PC-3 (cell line): ENCODE measurements at places on chromosomes 7 and 10.
A peak's percentile ranks its signal among the peaks of the same experiment; 100 is the strongest.

DNA sequence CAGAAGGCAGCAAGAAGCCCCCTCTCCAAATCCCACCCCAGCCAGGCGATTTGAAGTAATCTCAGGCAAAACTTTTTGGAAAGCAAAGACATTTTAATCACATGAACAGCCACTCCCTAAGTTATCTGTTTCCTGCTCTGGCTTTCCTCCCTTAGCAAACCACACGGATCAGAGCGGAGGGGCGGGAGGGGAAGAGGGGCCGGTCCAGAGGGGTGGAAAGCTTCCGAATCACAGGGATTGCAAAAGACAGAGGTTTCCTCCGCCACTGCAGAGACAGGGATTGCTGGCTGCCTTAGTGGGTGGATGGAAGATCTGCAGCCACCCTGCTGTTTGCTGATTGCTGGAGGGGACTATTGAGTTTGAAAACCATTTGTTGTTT lies 41.2 kb downstream of the ZCCHC24 start:
- DNase-seq, result peak; percentile 81

DNA sequence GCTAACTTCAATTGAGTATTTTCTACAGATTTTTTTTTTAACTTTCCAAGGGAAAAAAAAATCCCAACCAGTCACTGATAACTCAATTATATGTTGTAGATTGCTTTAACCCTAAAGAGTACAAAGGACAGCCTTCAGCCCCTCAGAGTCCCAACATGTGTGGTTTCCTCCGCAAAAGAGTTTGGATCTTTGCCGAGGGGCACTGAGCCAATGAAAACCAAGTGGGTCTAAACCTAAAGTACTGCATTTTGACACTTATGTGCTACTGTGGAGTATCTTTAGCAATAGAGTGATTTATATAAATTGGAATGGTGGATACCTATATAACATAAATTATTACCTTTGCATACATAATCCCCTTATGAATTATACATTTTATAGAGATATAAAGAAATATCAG lies 91.5 kb downstream of the SEMA3D start:
- no peak for DNase-seq

GRCh38 chr7:111919631-111920179 lies 286.5 kb downstream of the DOCK4 start:
- DNase-seq, result peak; percentile 76

DNA sequence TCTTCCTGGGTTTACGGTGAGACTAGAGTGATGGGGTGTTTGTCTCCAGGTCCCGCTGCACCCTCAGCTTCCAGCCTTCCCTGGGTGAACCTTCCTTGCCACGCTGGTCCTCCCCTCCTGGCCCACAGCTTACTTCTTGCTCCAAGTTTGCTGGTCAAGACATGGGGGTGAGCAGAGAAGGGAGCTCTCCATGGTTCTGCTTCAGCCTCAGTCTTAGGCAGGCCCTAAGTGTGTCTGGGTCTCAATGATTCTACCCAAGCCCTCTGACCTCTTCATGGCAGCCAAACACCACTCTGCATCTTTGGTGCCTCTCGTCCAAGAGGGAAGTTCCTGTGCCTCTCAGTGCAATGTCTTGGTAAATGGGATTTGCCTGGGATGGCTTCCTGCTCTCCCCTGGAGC lies 356.5 kb upstream of the KLF6 start:
- no peak for DNase-seq

DNA sequence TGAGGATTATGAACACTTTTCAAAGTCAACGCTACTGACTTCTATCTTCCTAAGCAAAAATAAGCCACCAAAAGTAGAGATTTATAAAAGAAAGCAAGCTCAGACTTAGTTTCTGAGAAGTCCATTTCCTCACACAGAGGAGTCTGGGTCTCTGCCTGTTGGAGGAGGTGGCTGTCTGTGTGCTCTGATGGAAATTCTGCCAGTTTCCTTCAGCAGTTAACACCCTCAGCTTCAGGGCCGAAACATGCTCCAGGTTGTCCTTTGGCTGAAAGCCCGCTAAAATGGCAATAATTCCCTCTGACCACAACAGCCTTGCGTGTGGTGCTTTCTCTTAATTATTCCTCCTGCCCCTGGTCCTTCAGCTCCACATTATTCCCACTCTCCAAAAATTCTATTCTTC lies 127.8 kb upstream of the LAMB4 start:
- no peak for DNase-seq

DNA sequence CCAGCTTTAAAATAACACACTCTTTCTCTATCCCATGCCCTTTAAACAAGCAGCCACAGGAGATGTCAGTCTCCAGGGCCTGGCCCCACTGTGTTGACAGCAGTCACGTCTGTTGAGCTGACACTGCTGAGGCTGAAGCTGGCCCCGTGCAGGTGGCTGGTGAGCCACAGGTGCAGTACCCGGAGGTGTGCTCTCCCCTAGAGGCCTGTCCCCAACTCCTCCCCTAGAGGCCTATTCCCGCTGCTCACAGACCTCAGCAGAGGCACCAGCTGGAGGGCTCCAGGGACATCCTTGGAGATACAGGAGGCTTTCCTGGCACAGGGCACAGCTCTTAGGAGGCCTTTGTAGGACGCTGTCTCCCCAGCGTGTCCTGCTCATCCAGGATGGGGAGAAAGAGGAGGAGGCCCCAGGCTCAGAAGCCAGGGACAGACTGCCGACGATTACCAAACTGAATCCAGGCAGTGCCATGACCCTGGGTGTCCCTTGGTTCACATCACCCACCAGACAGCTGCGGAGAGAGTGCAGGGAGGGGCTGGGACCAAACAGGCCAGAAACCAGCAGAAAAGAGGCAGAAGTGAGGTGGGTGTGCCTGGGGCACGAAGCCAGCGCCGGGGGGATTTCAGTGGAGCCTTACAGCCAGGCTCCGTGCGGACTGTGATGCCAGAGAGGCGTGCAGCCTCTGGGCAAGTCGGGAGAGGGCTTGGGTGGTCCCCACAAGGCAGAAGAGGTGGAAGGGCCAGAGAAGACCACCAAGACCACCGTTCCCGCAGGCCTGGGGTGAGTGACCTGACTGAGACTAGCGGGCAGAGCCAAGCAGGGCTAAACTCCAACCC lies 18.5 kb upstream of the TTYH3 start:
- no peak for DNase-seq

- peak; percentile 5 for DNase-seq
Observed at GRCh38 chr7:149714910-149715471, 58.4 kb downstream of the ZNF467 start.

- peak; percentile 3 for DNase-seq
Observed at GRCh38 chr10:131113709-131114291, 197.7 kb downstream of the TCERG1L start.

DNA sequence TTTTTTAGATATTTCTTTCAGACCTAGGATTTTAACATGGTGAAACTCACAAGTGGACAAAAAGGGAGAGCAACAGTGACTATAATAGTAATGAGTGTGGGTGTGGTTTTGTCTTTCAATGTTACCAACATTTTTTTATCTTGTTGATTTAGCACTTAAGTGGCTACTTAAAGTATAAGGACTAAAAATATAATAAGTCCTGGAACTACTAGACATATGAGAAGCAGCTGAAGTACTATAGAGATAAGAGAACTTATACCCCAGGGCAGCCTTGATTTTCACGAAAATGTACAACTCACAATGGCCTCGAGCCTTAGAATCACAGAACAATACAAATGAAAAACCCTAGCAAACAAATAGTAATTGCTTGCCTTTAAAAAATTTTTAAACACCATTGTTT lies 1151.8 kb downstream of the TYW1 start:
- DNase-seq, result no peak

GRCh38 chr7:56009695-56010094 lies 41.5 kb downstream of the PSPH start:
- no peak for DNase-seq

GRCh38 chr10:71725998-71726579 lies 6.5 kb upstream of the C10orf105 start:
- DNase-seq, result peak; percentile 49

GRCh38 chr7:91251877-91252276 lies 12.4 kb upstream of the FZD1 start:
- no peak for DNase-seq

DNA sequence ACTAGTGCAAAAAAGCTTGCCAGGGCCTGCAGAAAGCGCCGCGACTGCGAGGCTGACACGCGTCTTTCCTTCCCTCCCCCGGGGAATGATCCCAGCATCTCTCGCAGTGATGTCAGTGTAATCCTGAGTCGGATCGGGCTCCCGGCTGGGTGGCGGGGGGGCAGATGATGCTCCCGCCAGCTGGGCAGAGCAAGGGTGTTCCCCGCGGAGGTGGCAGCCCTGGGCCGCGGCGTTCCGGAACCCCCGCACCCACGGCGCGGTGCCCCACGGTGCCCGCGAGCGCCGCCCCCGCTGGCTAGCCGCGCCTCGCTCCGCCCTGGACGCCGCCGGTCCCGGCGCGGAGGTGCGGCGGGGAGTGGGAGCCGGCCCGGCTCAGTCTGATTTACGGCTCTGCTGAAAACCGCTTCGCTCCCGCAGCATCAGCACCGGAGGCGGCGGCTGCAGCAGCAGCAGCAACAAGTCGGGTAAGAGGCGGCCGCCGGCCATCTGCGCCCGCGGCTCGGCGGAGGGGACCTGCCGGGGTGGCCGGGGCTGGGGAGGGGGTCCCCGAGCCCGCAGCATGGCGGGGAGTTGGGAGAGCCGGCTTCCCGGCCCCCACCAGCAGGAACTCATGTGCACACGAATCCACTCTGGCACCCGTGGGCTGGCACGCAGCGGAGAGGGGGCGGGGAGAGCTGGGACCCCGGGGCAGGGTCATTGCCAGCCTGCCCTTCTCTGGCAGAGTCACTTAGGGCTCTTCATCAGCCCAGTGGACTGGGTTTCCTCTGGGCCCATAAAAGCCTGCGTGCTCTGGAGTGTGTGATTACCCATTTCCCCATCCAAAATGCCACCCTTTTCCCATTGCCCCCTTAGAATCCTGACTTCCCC lies at the start of gene ZNF365:
Gene ZNF365 (plus strand): TSS at position 375 of the 867 bp plus-strand sequence. CDS start 1,825 bp downstream, outside the sequence.
- DNase-seq, result peak; percentile 89

DNA sequence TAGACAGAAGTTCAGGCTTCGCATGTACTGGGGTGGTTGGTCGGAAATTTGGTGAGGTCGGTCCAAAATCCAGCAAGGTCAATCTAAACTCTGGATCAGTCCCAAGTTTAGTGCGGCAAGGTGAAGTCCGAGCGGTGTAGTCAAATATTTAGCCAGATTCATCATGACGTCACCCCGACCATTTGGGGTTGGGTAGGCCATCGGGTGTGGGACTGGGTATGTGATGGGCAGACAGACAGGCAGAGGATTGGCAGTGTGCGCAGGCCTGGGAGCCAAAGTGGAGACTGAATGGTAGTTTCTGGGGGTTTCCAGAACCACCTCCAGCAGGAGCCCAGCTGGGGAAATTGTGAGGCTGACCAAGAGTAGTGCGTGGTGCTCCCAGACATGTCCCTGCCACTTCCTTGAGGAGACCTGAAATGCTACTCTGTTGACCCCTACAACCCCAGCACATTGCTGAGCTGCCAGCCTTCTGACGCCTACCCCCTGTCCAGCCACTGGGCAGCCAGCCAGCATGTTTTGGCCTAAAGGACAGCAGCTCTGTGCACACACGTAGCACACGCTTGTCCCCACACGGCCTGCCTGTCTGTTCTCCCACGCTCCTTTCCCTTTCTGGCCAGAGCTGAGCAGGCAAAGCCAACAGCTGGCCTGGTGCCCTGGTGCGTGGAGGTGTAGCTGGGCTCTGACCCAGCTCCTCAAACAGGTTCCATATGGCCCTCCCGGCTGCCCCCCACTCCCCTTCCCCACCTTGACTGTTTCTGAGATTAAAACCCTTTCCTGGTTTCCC lies 55.9 kb downstream of the FAM241B start:
- DNase-seq, result peak; percentile 67

DNA sequence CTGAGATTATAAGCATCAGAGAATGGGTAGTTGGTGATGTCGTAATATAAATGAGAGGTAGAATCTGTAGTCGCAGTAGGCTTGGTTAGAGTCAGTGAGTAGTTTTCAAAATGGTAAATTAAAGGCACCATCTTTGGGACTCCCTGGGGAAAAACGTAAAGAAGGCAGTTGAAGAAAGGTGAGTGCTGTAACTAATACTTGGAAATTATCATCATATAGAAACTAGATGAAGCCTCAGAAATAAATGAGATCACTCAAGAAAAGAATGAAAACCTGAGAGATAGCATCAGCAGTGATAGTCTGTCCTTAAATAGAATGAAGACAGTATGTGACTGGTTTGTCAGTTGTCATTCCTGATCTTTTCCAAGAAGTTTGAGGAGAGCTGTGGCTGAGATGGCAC lies 23.8 kb downstream of the PALS2 start:
- DNase-seq, result no peak

GRCh38 chr7:106563466-106564150 lies 97.3 kb downstream of the CCDC71L start:
- DNase-seq, result no peak

- no peak for DNase-seq
Observed at GRCh38 chr7:156898938-156899337, 6.0 kb upstream of the LMBR1 start.

- DNase-seq, result no peak
Observed at GRCh38 chr7:155219947-155220769, 77.5 kb upstream of the INSIG1 start.

GRCh38 chr7:75842836-75843446 lies 29.3 kb upstream of the CCL24 start:
- DNase-seq, result peak; percentile 84

- DNase-seq, result peak; percentile 6
Observed at GRCh38 chr10:133277993-133278576, 1.4 kb upstream of the ADAM8 start.

DNA sequence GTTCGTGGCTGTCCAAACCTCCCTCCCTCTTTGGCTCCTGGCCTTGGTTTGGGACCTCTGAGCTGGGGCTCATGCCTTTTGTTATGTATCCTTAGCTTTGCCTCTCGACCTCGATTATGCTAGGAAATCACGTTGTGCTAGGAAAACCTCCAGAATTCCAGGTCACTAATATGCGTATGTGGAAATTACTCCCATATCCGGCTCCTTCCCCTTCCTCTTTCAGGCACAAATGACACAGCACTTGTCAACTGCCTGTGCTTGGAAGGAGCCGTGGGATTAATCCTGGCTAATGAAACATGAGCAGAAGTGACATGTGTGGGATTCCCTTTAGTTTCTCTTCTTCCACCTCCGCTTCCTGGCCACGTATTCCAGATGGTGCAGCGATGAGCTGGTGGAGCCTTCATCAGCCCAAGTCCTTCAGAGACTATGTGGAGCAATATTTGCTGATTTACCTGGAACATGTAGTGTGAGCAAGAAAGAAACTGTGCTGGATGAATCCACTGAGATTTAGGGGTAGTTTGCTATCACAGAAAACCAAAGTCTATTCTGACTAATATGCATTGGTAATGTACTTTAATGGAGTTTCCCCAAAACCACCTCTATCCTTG lies 149.2 kb downstream of the REEP3 start:
- no peak for DNase-seq
